Ovary (tissue), 10 donors: ENCODE measurements at places on chromosomes 6 and 20. TPM values are rescaled to one million over a fixed set of nuclear protein-coding genes. Genes with fewer than 3 reads are reported as not detected.

GRCh38 chr6:142279350-142280180 is 22.2 kb upstream of the ADGRG6 start:
- DNase-seq, result no peak

DNA sequence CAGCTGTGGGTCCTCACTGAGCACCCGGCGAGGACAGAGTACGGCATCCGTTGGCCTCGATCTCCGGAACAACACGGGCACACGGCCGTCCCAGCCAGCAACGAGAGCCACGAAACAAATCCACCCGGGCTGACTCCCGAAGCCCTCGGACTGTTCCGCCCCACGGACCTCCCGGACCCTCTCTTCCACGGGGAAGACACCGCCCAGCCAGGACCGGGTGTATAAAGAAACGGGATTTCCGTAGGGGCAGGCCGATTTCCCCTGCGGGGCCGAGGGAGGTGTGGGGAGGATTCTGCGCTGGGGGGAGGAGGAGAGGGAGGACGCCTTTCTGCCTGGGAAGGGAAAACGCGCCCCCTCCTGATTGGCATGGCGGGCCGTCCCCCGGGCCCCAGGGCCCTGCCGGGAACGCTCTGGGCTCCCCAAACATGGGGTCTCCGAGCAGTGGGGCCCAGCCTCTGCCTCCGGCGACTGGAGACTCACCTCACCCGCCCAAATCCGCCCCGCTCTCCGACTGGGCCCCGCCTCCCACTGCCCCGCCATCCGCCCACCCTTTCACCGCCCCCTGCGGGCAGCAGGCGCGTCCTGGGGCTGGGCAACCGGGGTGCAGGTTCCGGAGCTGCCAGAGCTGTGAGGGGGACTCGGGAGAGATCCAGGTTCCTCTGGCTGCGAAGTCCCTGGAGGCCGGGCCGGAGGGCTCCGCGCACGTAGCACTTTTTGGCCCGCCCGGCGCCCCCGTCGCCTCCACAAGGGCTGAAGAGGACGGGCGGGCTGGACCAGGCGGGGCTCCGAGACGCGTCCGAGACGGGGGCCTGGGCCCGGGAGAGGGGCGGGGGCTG is 679 bp upstream of the PPDPF start:
- peak; percentile 82 for DNase-seq

- no peak for DNase-seq
Observed at GRCh38 chr6:47485491-47486135, 8.0 kb downstream of the CD2AP start.

DNA sequence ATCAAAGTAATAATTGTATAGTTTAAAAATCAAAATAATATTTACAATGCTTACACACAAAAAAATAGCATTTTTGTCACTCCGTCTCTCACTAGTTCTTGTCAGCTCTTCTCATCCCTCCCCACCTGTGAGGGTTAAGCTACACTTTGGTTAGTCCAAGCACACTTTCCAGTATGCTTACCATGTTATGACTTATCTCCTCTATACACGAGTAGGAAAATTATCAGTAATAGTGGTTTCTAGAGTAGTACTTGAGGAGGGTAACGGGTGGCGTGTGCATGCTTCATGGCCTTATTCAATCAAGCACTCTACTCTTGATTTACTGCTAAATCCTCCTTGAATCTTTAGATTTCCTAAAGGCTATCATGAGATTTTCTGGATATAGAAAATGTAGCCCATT is 443.7 kb downstream of the UTRN start:
- DNase-seq, result no peak

- DNase-seq, result no peak
Observed at GRCh38 chr6:117548797-117549301, 53.5 kb downstream of the GOPC start.

GRCh38 chr6:113065611-113066010 is 718.5 kb downstream of the RFPL4B start:
- DNase-seq, result no peak

GRCh38 chr6:108627692-108628550 is 67.2 kb downstream of the FOXO3 start:
- no peak for DNase-seq

- DNase-seq, result no peak
Observed at GRCh38 chr6:4797587-4797986, 21.4 kb downstream of the CDYL start.

GRCh38 chr6:31473780-31474761 is 23.9 kb upstream of the MICB start:
- DNase-seq, result no peak

GRCh38 chr6:2659381-2659780 is 91.3 kb downstream of the MYLK4 start:
- no peak for DNase-seq

GRCh38 chr20:47662483-47663353 is 122.6 kb downstream of the SULF2 start:
- DNase-seq, result no peak

DNA sequence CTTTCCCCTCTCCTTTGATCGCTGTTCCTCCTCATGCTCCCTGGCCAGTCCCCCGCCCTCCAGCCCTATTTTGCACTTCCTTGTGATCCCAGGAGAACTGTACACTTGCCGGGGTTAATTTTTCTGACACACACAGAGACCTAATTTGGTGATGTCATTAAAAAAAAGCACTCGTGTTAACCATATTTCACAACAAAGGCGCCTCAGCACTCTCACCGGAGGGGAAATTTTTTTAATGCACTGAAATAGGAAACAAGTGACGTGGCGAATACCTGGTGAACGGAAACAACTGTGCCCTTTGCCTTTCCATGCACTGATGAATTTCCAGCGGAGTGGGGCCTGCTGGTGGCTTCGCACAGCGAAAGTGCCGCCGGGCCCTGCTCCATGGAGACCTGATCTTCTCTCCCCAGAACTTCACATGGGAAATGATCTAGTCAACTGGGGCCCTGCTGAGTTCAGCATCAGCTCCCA is 53.9 kb upstream of the TAGAP start:
- no peak for DNase-seq

GRCh38 chr6:137303441-137303840 is 84.3 kb upstream of the IFNGR1 start:
- DNase-seq, result no peak

- DNase-seq, result no peak
Observed at GRCh38 chr6:155455766-155456165, at the start of gene NOX3. Gene NOX3, minus strand, starts transcription at chr6:155455839. Its CDS starts 39 bp downstream, at chr6:155455800.

DNA sequence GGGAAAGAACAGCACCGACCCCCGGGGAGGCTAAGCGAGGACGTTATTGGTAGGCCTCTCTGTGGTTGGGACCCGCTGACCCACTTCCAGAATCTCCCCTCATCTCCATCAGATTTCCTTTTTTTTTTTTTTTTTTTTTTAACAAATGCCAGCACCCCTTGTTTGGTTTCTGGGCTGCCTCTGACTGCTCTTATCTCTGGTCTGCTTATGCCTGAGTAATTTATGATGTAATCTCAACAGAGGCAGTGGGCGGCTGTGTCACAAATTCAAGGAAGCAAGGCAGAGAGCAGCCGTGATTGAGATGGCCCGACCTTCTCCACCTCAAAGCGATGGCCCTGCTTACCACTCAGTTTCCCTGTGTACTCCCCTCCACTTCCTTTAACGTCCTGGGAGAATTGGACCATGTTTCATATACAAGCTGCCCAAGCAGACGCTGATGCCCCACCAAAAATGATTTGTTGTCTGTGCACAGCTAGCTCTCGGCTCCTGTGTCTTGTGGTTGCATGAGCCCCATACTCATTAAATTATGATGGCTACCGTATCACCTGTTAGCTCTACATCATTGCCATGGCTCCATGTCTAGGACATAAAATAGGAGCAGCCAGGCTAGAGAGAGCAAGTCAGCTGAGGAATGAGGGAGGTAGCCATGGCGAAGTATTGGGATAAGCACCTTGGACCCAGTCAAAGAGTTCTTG is 98.1 kb downstream of the ZNF217 start:
- DNase-seq, result no peak

- DNase-seq, result no peak
Observed at GRCh38 chr6:64037427-64037826, 401.8 kb downstream of the PHF3 start.

DNA sequence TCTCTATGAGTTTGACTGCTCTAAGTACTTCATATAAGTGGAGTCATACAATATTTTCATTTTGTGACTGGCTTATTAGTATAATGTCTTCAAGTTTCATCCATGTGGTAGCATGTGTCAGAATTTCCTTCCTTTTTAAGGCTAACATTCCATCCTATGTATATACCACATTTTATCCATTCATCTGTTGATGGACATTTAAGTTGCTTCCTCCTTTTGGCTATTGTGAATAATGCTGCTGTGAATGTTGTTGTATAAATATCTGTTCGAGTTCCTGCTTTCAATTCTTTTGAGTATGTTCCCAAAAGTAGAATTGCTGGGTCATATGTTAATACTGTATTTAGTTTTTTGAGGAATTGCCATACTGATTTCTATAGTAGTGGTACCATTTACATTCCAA is 79.5 kb downstream of the PTPRA start:
- no peak for DNase-seq

DNA sequence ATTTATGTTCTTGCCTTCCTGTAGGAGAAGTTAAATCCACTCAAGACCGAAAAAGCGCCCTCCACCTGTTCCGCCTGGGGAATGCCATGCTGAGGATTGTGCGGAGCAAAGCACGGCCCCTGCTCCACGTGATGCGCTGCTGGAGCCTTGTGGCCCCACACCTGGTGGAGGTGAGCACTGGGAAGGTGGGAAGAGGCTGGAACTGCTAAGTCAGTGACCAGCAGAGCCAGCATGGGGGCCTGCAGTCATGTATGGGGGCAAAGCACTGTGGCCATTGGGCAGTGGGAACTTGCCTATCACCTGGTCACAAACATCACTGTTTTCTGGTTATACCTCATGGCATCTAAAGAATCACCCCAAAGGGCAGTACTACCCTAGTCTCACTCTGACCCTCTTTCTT is 78.5 kb upstream of the PBOV1 start:
- DNase-seq, result no peak

DNA sequence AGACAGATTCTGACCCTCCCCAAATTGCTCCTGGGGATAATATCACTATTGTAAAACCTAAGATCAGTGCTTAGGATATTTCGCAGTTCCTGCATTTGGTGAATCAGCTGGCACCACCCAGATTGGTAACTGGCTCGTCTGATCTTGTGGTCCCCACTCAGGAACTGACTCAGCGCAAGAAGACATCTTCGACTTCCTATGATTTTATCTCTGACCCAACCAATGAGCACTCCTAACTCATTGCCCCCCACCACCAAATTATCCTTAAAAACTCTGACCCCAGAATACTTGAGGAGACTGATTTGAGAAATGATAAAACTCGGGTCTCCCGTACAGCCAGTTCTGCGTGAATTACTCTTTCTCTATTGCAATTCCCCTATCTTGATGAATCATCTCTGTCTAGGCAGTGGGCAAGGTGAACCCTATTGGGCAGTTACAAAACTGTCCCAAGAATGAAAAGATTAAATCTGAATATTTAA is 55.7 kb upstream of the PRND start:
- no peak for DNase-seq

HCRTR2 gene
- total RNA-seq, result not detected

MOCS1 gene
- total RNA-seq, result 10.9 TPM

UBE2V1 gene
- total RNA-seq, result 90.3 TPM

GPX5 gene
- not detected for total RNA-seq

SYNGAP1 gene
- total RNA-seq, result 60.0 TPM

POM121L2 gene
- not detected for total RNA-seq

BMP2 gene
- 2.3 TPM for total RNA-seq
